NCI-H1694 treated with DMSO at 0.1 percent for 48 hours (cell line): ENCODE measurements at places on chromosomes 7 and 10.
A peak's percentile ranks its signal among the peaks of the same experiment; 100 is the strongest.

DNA sequence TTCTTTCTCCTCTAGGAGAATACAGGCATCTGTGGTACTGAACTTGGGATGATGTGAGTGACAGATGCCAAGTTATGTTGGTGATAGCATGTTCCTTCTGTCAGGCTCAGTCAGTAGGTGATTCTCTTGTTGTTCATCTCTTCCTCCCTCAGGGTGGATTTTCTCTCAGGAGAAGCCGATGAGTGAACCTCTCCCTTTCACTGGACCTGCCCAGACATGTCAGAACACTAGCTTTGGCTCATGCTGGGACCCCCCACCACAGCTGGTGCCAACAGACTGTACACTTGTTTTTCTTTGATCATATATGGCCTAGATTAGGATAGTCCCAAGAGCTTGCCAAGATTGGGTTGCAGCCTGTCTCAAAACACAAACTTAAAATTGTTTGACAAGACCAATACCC is 129.4 kb downstream of the BMPER start:
- DNase-seq: peak; percentile 72

- DNase-seq: no peak
Measured at GRCh38 chr10:77457266-77457665, 180.3 kb downstream of the KCNMA1 start.

DNA sequence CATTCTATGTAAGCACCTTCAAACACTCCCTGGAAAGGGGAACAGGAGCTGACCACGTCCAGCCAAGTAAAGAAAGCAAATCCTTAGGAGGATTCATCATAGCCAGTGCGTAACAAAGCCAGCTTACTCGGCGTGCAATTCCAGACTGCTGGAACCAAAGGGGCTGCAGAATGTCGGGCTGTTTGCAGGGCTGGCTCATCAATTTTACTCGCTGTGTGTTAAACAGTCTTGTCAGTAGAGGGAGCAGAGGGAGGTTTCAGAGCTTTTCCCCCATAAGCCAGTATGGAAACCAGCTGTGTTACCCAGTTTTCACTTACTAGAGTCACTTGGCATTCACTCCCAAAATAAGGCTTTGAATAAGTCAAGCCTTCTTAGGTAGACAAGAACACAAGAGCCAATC is 127.1 kb downstream of the KMT2E start:
- DNase-seq: peak; percentile 7

DNA sequence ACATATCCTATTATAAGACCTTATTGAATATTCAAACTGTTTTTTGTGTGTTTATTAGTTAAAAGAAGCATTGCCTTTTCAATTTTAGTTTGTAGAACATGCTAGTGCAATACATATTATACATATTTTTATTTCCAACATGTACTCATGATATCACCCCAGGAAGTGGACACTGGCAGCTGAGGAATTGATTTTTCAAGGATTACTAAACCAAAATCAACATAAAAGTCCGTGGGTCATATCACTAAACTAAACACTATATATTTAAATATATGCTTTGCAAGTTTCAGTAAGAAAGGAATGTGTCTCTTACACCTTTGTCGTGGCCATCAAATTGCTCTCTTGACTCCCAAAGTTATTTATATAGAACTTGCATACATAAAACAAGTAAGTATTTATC is 185.2 kb downstream of the AGMO start:
- no peak for DNase-seq

DNA sequence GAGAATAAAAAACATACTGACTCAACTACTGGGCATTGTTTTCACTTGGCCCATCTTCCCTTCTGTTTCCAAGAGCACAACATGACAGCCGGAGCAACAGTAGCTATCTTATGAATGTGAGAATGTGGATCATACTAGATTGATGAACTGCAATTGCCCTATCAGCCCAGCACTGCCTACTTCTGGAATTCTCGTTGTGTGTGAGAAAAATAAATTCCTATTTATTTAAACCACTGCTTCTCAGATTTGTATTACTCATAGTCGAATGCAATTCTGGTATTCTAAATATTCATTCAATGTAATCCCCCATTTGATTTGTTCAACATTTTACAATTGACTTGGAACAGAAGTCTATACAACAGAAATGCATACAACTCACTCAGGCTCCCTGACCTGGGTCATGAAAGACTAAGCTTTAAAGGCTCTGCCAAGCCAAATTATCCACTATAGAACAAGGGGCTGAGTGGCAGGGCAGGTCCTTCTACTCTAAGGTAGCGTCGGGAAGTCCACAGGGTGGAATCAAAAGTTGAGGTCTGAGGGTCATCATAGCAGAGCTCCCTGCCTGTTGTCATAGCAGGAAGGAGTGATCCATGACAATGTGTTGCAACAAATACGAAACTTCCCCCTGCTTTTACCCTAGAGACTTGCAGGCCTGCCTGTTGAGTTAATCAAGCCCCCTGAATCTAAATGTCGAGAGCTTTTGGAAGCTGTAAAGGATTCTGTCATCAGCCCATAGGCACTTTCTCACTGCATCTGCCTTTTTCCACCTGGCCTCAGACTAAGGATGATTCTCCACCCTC is 12.4 kb upstream of the JAZF1 start:
- no peak for DNase-seq

GRCh38 chr7:24745355-24745754 is 11.9 kb downstream of the GSDME start:
- DNase-seq: no peak

- DNase-seq: no peak
Measured at GRCh38 chr7:8931906-8932646, 498.7 kb downstream of the NXPH1 start.

GRCh38 chr7:129512192-129512591 is 9.9 kb downstream of the SMKR1 start:
- DNase-seq: no peak

DNA sequence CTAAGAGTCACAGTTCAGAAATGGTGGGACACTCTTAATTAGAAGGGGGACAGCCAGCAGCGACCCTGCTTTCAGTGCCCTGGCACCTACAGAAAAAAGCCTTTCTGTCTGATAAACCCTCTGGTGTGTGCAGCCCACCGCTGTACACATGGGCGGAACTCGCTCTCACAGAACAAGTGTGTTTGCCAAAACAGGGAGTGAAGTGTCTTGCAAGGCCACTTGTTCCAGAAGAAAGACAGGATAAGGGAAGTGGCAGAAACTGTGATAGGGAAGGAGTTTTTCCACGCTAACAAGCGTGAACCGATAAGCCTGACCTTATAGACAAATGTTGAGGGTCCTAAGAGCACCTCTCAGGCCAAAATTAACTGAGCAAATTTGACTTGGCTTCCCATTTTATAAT is 203.7 kb upstream of the TCF7L2 start:
- DNase-seq: no peak

GRCh38 chr10:124591123-124591495 is 129.5 kb downstream of the LHPP start:
- DNase-seq: no peak

GRCh38 chr7:21361413-21362125 is 66.3 kb upstream of the SP4 start:
- no peak for DNase-seq

GRCh38 chr7:156478486-156478885 is 162.1 kb upstream of the RNF32 start:
- DNase-seq: no peak

DNA sequence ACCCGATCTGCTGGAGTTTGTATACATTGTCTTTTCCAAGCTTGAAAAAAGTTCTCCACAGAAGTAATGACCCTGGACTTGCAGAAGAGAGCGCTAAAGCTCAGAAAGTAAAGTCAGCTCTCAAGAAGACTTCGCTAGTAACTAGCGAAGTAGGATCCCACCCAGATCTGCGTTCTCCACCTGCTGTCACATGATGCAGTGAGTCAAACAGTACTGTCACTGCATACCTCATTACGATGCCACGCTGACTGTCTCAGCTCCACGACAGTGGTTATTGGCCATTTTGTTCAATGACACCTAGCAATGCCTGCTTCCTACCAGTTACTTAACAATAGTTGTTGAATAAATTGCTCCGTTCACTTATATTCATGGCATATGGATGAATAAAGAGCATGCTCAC is 29.7 kb upstream of the SEC61G start:
- peak; percentile 81 for DNase-seq

DNA sequence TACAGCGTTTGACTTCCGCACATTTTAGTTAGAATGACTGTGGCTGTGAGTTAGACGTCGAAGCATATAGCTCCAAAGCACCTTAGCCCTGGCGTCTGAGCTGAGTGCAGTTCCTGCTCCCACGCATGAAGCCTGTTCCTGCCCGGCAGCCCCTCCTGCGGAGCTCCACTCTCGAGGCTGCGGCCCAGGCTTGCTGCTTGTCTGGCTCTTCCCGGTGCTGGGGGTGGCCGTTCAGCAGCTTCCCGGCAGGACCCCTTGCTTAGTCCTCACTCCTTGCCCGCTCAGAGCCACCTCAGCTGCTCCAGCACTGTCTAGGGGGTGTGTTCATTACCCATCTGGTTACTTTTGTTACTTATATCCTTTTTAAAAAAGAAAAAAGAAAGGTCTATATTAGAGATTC is 88.1 kb upstream of the DNAJB6 start:
- DNase-seq: no peak

DNA sequence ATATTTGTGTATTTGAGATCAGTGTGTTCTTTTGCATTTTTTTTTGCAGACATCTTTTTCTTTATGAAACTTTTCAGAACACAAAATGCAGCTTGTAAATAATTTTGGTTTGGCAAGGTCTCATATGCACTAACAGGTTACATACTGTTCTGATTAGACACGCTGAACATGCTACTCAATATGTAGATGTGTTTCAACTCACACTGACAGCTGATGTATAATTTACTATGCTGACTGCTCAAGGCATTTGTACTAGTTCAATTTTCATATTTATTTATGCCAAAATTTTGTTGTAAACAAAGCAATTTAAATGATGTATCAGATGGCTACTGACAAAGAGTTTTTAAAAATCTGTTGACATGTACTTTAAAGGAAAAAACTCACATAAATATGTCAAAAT is 123.8 kb downstream of the TFEC start:
- no peak for DNase-seq

GRCh38 chr7:105032553-105033214 is 18.7 kb downstream of the KMT2E start:
- no peak for DNase-seq

DNA sequence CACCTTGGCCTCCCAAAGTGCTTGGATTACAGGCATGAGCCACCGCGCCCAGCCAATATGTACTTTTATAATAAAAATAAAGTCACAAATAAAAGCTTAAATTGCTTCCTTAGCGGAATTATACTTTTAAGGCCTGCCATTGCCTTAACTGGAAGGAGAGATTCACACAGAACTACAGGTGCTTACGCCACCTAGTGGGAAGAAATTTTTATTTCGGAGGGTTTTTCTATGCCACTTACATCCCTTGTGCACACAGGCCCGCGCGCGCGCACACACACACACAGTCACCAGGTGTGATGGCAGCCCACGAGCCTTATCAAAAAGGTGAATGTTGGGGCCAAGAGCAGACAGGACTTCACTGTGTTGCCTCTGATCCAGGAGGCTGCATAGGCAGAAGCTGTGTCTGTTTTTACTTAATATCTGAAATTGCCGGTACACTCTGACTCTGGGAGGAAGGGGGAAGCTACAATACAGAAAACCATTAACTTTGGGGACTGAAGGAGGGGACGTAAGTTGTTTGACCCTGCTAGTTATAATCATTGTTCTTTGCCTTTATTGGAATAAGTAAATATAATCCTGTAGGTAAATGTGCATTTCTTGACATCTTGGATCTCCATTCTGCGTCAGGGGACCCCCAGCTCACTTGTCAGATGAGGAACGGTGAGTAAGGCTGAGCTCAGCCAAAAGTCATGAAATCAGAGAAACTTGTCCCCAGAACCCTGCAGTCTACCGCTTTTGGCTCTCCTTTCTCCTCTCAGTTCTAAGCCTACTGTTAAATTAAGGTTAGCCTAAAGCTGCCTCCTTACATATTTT is 87.1 kb downstream of the SLC16A9 start:
- DNase-seq: peak; percentile 29

DNA sequence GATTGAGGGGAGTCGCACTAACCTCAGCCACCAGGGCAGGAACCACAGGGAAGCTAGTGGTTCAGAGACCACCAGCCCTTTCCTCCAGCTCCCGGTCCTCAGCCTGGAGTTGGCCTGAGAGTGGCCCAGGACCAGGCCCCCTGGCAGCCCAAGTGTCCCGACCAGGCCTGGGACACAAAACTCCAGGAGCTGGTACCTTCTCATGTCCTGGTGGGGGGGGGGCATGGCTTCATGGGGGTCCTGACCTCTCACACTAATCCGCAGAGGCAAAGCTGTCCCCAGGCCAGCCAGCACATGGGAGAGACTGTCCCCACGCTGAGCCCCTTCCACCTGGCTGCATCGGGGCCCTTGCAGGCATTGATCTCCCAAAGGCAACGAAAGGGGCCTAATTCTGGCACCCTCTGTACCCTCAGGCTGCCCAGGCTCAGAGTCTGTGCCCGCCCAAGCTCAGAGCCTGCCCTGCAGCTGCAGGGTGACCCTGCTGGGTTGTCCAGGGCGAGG is 28.2 kb downstream of the GPRIN2 start:
- no peak for DNase-seq

DNA sequence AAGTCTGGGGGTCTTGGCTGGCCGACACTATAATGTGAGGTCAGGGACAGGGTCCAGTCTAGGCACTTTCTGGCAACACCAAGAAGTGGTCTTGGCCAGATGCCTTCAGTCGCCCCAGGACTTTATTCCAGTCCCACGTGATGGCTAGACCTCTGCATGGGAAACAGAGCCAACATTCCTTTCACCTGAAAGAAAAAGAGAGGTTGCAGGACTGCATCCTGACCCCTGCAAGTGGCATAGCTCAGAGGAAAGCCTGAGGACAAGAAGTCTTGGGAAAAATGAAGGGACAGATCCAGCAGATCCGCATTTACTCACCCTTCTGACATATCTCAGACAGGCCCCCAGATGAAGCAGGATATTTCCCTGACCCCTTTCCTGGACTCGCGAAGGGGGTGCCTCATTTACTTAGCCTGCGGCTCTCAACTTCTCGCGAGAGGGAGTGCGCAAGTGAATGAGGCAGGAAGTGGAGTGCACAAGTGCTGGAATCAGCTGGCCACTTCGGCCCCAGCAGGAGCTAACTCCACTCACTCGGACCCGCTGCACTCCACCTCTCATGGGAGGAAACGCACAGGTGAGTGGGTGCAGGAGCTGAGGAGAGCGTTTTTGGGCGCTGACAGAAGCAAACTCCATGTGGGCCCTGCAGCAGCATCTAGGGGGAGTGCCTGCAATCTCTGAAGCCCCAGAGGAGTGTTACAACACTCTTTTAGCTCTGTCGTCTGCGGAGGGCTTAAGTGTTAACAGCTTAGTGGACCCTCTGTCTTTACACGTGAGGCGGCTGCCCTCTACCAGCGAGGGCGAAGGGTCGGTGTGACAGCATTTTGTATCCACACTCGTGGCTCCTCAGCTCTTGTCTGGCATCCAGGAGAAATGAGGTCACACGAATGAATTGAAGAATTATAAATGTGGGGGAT is 916.2 kb upstream of the GHITM start:
- no peak for DNase-seq
